ENCODE measurements at places on chromosomes 3 and 15. TPM values are rescaled to one million over a fixed set of nuclear protein-coding genes. Genes with fewer than 3 reads are reported as not detected.

Gene CPN2
- not detected for total RNA-seq

Gene GATA2
- total RNA-seq: 6.7 TPM

Gene MYO1E
- total RNA-seq: 32.4 TPM

Gene KCNMB2
- not detected for total RNA-seq

Gene DZIP1L
- total RNA-seq: 1.7 TPM

Gene CHRM5
- 0.13 TPM for total RNA-seq

Gene CPNE9
- total RNA-seq: not detected

Gene HCLS1
- total RNA-seq: 17.3 TPM

Gene PCBP4
- 18.1 TPM for total RNA-seq

Gene CYP8B1
- total RNA-seq: not detected

Gene CAMP
- not detected for total RNA-seq

Gene GALNT15
- 29.1 TPM for total RNA-seq

Gene ATP2B2
- total RNA-seq: not detected

Gene AKAP13
- total RNA-seq: 56.3 TPM

Gene SCAANT1
- not detected for total RNA-seq

Gene GLDN
- total RNA-seq: not detected

Gene ELL3
- total RNA-seq: 1.5 TPM

Gene LTK
- not detected for total RNA-seq

Gene VGLL3
- not detected for total RNA-seq

Gene KBTBD13
- not detected for total RNA-seq

Gene PRR20G
- not detected for total RNA-seq

Gene HTR3E
- not detected for total RNA-seq

All from dermis microvascular lymphatic vessel endothelial cell (primary cell).